ENCODE measurements at places on chromosomes 4 and X.

- DNase-seq: no peak
Observed at GRCh38 chrX:110172215-110172614, 145.7 kb downstream of the AMMECR1 start.

DNA sequence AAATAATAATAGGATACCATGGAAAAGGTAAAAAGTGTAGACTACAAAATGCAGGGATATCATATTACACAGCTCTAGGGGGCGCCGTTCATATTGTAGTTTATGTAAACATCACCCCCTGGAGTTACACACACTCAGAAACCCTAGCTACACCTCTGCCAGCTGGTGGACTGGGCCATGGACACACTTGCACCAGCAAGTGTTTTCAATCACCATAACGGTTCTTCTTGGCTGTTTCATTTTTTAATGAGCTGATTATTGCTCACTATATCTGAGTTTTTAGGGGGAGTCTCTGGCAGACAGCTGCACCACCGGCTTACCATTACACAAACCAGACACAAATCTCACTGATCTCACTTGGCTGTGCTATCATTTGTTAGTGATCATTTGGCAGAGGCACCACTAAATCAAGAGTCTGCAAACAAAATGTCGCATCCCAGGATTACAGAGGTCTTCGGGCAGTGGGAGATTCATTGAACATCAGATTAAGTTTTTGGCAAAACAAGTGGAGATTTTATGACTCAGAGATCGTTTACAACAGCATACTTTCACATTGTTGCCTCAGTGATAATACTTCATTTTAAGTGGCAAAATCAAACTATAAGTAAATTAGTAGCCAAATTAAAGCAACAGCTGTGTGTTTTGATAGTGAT is 185.7 kb downstream of the UNC5C start:
- DNase-seq: peak; percentile 47

DNA sequence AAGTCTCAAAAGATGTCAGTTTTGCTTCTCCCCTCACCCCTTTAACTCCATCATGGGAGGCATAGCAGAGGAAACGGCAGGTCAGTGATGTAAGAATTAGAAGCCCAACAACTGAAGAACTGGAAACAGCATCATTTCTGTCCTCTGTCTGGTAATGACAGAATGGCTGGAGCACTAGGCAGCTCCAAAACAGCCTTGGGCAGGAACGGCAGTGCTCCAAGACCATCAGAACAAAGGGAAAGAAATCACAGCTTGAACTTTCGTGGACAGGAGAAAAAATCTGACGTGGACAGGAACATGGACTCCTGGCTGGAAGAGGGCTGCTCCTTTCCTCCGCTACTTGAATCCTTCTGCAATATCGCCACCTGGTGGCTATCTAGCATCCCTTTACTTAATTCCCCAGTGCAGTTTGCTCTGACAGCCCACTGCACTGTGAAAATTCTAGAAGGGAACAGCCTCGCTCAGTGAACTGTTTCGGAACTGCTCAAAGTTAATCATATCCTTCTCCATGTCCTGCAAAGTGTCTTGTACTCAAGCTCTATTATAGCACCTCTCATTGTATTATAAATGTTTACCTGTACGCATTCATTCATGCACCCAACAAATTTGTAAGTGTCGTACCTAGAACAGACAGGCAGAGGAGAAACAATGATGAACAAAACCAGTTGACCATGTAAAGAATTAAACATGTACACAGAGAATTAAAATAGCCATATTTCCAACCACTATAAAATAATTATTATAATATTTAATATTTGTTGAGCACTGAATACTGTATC is 20.4 kb downstream of the SLC25A53 start:
- peak; percentile 77 for DNase-seq

- DNase-seq: no peak
Observed at GRCh38 chrX:119809185-119809666, 17.8 kb upstream of the RPL39 start.

GRCh38 chr4:40837094-40837870 is 87.5 kb downstream of the NSUN7 start:
- no peak for DNase-seq

DNA sequence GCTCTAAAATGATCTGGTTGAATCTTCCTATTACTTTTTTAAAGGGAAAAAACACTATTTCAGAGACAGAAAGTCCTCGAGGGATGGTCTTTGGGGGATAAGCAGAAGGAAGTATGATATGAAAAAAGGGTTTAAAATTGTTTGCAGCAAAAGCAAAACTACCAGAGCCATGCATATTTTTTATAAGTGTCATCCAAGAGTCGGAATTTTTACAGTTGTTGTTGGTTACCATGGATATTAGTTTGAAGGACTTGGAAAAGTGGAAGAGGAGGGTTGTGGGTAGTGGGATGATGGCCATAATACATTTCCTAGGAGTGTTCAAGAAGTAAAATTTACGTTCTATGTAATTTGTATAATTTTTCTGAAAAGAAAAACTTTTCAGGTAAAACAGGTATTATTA is 134.4 kb downstream of the PCDH7 start:
- no peak for DNase-seq

DNA sequence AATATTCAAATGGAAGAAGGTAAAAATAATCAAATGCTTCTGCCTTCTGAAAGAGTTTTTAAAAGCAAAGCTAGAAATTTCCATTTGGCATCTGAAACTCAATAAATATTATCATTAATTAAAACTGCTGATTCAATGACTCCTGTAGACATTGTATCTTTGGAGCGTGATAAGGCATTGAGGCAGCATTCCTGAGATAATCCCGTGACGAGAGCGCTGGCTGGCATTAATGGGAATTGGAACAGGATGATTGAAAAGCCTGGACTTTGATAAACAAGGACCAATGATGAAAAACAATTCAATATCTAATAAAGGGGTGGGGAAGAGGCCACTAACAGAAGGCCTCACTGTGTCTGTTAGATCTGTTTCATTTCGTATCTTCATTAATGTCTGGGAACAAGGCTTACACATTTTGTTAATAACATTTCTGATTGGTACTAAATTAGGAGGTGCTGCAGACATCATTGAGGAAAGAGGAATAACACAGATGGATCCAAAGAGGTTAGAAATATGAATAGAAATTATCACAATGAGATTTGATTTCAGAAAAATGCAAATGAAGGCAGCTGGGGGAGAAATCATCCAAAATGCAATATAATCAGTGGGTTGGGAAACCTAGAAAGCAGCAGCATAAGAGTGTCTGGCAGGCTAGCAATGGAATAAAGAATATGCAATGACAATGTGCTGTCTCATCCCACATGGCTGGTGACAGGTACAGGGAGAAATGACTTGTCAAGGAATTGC is 102.3 kb downstream of the SCD5 start:
- DNase-seq: peak; percentile 39

- DNase-seq: no peak
Observed at GRCh38 chr4:155478336-155478835, 101.6 kb upstream of the MAP9 start.

GRCh38 chr4:158999849-159000248 is 103.0 kb upstream of the RAPGEF2 start:
- no peak for DNase-seq

- DNase-seq: no peak
Observed at GRCh38 chr4:187268940-187269339, 545.3 kb upstream of the FAT1 start.

GRCh38 chr4:180156684-180157083 is 2086.5 kb upstream of the TENM3 start:
- no peak for DNase-seq

DNA sequence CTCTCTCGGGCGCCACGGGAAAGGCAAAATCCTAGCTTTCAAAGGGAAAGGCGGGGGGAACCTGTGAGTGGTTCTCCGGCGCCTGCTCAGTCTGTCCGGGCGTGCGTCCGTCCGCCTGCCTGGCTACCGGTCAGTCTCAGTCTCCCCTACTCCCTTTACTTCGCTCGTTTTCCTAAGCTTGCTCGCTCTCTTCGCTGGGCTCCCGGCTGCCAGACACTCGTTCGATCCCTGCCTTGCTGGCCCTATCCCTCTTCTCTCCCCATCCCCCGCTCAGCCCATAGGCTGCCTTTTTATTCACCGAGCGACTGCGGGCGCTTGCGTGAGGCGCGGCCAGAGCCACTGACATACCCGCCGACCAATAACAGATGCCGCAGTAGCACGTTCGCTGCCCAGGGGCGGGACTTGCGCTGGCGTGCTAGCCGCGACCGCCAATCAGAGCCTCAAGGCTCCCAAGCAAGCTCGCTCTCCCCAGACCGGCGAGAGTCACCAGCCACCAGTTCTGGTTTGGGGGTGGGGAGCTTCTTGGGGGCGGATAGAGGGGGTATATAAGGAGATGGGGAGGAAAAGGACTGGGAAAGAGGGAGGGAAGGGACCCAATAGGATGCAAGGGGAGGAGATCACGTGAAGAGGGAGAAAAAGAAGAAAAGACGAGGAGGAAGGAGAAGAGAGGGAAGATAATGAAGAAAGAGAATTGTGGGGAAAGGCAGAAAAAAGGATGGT is 30.0 kb downstream of the ARHGEF9 start:
- peak; percentile 94 for DNase-seq

DNA sequence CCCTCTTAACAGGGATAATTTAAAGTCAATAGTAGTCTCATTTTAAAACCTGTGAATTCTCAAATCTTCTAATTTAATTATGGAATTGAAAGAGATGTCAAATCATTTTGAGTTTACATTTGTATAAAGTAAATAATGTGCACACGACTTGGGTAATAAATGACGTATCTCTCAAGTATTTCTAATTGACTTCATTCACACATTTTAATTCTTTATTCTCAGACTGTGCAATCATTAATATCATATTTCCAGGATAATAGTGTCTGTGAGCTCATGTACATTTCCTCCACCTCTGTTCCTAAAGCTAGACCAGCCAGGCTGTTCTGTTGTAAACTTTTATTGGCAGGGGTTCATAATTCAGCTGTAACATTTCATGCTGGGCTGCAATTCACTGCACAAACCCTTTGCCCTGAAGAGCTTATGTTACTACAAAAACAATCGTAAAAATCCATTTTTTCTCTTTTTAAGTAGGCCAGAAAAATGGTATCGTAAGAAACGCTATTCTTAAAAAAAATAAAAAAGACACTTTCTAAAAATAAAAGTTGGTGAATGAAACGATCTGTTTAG is 1103.1 kb upstream of the TENM3 start:
- no peak for DNase-seq

DNA sequence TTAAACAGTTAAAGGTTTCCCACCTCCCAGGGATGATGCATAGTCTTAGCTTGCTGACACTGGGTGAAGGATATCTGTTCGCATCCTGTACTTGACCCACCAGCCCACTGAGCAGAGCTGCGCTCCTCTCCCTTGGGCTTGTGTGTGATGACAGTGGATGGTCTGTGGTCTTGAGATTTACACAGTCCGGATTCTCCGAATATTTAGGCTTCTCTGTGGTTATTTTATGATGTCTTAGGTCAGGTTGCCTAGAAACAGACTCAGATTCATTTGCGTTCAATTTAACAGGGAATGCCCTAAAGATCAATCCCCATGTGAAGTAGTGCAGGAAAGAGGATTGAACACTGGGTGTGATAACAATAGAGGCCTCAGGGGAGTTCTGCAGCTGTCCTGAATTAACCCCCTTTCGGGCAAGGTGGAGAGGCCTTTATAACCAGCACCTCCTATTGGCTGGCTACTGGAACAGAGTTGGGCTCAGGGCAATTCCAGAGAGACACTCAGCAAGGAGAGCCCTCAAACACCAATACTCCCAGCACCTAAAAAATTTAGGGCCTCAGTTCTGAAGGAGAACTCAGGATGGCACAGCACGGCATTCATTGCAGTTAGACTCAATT is 653.2 kb upstream of the GALNT7 start:
- DNase-seq: no peak

GRCh38 chr4:119794113-119794512 is 165.5 kb upstream of the PDE5A start:
- DNase-seq: no peak

DNA sequence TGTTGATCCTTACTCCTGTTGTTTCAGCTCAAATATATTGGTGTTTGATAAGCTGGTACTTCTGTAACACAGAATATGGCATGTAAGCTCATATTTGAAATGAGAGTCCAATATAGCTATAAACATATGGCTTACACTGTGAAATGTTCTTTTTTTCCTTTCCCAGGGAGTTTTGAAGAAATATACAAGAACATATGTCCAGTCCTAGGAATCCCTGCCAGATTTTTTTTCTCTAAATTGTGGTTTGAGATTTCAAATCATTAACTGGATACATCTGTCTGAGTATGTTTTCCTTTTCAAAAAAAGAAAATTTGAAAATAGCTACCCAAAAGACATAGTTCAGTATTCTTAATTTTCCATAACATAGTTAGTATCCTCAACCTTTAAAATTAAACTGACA is 60.2 kb downstream of the HMGB2 start:
- no peak for DNase-seq

Measured in putamen (tissue), 1 donor.